Activated CD4-positive, alpha-beta T cell treated with anti-CD3 and anti-CD28 coated beads, Interleukin-2, amount 10 ng/mL, durations not matched to agents 24 days and 14 days (primary cell): ENCODE measurements at places on chromosomes 2 and 18. TPM values are rescaled to one million over a fixed set of nuclear protein-coding genes. Genes with fewer than 3 reads are reported as not detected.
A peak's percentile ranks its signal among the peaks of the same experiment; 100 is the strongest.

- no peak overlapping the region for H3K4me3 ChIP-seq
- H3K27ac ChIP-seq: no peak overlapping the region
- H3K27me3 ChIP-seq: no peaks in the 10 kb centered on the region
These were observed 32.0 kb upstream of the ACYP2 start for GRCh38 chr2:54083445-54083844.

GRCh38 chr2:30216157-30216556, 15.2 kb upstream of the LBH start:
- no peak for DNase-seq
- no peak overlapping the region for H3K27ac ChIP-seq

MC2R gene
- total RNA-seq: not detected in 2 replicates

MARCO gene
- total RNA-seq: not detected in 2 replicates

GRCh38 chr2:75025633-75026380, 67.4 kb downstream of the POLE4 start:
- peaks cover 4% of the 10 kb centered on the region for H3K4me1 ChIP-seq
- no peak overlapping the region for H3K27ac ChIP-seq
- no peaks in the 10 kb centered on the region for H3K36me3 ChIP-seq
- no peaks in the 10 kb centered on the region for H3K27me3 ChIP-seq
- H3K4me3 ChIP-seq: no peak overlapping the region
- DNase-seq: no peak

DNA sequence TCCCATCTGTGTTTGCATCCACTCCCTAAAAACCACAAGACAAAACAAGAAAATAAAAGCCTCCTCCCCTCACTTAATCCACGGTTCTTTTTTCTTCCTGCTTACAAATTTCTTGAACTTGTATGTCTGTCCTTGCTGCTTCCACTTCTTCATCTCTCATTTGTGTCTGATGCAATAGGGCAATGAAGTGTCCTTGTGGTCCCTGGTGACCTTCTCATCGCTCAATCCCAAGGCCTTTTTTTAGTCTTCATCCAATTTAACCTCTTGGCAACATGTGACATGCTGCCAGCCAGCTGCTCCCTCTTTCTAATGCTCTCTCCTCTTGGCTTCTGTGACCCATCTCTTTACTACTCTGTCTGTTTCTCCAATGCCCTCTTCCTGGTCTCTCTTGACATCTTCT, 87.6 kb downstream of the SEMA4F start:
- no peak for DNase-seq
- no peaks in the 10 kb centered on the region for H3K4me1 ChIP-seq
- H3K36me3 ChIP-seq: no peaks in the 10 kb centered on the region
- peaks cover 5% of the 10 kb centered on the region for H3K27me3 ChIP-seq

CCDC178 gene
- not detected in 2 replicates for total RNA-seq

- H3K36me3 ChIP-seq: no peaks in the 10 kb centered on the region
- no peak for DNase-seq
- H3K27ac ChIP-seq: no peak overlapping the region
These were observed 285.7 kb downstream of the TCF4 start for GRCh38 chr18:55302167-55302833.

DNA sequence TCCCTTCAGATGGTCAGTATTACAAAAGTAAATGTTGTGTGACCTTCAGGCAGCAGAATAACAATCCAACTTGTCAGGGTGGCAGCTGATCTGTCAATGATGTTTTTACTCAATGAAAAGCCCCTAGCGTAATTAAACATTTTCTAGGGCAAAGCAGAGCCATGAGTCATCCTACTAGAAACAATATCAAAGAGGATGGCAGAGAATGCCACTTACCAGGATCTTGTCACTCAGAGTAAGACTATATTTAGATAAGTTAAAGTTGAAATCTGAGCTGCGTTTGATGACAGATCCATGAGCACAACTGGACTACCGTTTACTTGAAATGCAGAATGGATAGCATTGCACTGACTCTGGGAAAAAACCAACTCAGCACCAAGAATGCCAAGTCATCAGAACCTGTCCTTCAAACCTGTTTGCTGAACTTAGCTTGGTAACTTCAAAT, 612.6 kb upstream of the ACVR2A start:
- H3K4me1 ChIP-seq: no peaks in the 10 kb centered on the region
- no peak for DNase-seq

GRCh38 chr18:59458575-59458974, 99.5 kb upstream of the LMAN1 start:
- H3K27ac ChIP-seq: no peak overlapping the region
- H3K4me1 ChIP-seq: no peaks in the 10 kb centered on the region
- DNase-seq: no peak
- H3K27me3 ChIP-seq: peaks cover 3% of the 10 kb centered on the region

GRCh38 chr2:196677404-196677803, 37.9 kb downstream of the CCDC150 start:
- no peaks in the 10 kb centered on the region for H3K4me1 ChIP-seq
- H3K27ac ChIP-seq: no peak overlapping the region
- H3K4me3 ChIP-seq: no peak overlapping the region
- no peak for DNase-seq
- peaks cover 10% of the 10 kb centered on the region for H3K36me3 ChIP-seq
- no peaks in the 10 kb centered on the region for H3K27me3 ChIP-seq

DNA sequence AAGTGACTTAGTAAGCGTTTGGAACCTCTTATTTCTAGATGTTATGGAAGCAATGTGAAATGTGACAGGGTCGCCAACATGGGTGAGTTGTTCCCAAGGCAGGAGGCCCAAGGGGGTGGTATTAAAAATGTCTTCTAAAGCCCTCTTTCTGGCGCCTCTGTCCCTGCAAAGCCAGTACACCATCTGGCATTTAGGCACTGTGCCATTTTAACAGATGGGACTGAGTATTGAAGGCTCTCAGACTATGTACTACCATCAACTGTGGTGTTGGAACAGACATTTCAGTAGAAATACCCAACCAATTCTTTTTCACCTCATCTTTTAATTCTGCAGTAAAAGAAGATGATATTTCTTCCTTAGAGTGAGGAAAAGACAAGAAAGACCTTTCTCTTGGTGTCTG, 384.5 kb upstream of the MMADHC start:
- no peaks in the 10 kb centered on the region for H3K27me3 ChIP-seq
- H3K36me3 ChIP-seq: no peaks in the 10 kb centered on the region
- DNase-seq: no peak
- no peak overlapping the region for H3K4me3 ChIP-seq

DNA sequence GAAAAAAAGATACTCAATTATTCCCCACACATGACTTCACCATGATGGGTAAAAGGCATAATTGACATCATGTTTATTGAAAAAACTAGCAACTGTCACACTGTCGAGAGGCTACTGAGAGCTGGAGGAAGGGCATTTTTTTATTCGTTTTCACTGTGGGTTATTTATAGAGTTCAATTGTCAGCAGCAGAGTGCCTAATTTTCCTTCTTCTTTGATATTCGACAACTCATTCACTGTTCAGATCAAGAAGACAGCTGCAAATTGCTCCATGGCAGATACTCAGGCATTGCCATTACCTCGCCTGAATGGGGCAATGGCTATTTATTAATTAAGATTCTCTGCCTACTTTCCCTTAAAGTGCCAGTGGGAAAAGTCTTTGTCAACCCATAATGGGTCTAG, 197.5 kb upstream of the NRP2 start:
- peaks cover 10% of the 10 kb centered on the region for H3K27me3 ChIP-seq
- no peaks in the 10 kb centered on the region for H3K36me3 ChIP-seq
- H3K4me1 ChIP-seq: no peaks in the 10 kb centered on the region
- no peak overlapping the region for H3K27ac ChIP-seq
- H3K4me3 ChIP-seq: no peak overlapping the region

- peaks cover 37% of the 10 kb centered on the region for H3K4me1 ChIP-seq
- H3K27me3 ChIP-seq: no peaks in the 10 kb centered on the region
- DNase-seq: no peak
- peak overlapping the region; percentile 4 for H3K4me3 ChIP-seq
- H3K36me3 ChIP-seq: peaks cover 51% of the 10 kb centered on the region
These were observed 11.6 kb downstream of the RAB12 start for GRCh38 chr18:8620845-8621244.

DNA sequence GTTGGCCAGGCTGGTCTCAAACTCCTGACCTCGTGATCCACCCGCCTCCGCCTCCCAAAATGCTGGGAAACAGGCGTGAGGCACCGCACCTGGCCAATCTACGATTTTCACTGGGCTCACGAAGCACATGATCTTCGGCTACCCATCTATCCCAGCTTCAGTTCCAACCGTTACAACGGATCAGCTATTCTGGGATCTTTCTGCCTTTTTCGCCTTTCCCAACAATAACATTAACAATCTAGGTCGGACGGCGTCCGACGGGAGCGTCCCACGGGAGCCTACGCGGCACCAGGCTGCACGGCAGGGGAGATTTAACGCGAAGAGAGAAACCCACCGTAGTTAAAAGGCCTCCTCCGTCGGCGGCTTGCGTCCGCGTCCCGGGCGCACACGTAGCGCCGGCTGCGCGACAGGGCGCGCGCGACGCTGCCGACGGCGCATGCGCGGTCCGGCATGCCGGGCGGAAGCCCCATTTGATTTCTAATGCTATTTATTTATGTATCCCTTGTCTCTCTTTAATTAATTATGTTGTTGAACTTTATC, at the start of gene MSL3B:
MSL3B (minus strand) TSS at position 394 of the 540 bp plus-strand sequence.
- H3K27me3 ChIP-seq: peaks cover 27% of the 10 kb centered on the region
- H3K4me1 ChIP-seq: peaks cover 17% of the 10 kb centered on the region
- DNase-seq: peak; percentile 90
- H3K4me3 ChIP-seq: peak within 1 kb of the TSS; percentile 86
- peak within 1 kb of the TSS; percentile 87 for H3K27ac ChIP-seq

- H3K36me3 ChIP-seq: no peaks in the 10 kb centered on the region
- no peak for DNase-seq
- no peak overlapping the region for H3K4me3 ChIP-seq
- no peak overlapping the region for H3K27ac ChIP-seq
- peaks cover 25% of the 10 kb centered on the region for H3K4me1 ChIP-seq
These were observed 6.6 kb downstream of the NT5DC4 start for GRCh38 chr2:112727276-112728028.

DNA sequence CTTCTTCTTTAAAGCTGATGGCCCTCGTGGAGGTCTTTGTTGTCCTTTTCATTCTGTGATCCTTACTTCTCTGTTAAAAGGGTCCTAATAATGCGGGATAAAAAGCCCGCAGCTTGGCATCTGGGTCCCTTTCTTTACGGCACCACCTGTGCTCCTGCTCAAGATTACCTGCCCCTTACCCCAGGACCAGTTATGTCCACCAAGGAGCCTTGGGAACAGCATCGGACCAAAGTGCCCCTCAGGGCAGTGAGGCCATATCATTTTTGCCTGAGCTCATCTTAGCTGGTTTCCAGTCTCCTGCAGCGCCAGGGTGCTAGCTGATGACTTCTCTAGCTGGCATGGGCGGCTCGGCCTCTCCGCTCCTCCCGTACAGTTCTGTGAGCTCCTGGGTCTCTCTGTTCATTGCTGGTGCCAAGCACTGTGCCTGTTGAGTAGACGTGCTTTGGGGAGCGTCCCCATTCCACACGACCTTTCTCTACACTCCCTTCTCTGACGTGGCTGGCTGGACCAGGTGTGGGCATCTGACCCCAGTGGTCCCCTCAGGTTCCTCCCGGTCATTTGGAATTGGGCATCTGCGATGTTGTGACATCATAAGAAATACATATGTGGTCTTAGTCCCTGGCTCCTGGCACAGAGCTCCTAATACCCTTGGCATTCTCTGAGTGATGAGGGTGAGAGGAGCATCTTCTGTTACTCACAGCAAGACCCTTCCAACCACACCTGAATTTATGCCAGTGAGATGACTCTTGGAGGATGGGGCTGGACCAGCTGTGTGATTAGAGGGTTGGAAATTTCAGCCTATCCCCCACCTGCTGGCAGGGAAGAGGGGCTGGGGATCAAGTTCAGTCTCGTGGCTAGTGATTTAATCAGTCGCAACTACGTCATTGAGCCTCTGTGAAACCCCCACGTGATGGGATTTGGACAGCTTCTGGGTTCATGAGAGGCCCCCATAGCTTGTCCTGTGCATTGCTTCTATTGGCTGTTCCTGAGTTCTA, 134.2 kb upstream of the HS6ST1 start:
- H3K36me3 ChIP-seq: no peaks in the 10 kb centered on the region
- H3K27ac ChIP-seq: no peak overlapping the region
- DNase-seq: no peak
